DMS53 (cell line): ENCODE measurements at places on chromosomes 6 and 20.
A peak's percentile ranks its signal among the peaks of the same experiment; 100 is the strongest.

GRCh38 chr6:62345962-62346689 lies 60.1 kb upstream of the KHDRBS2 start:
- no peak for DNase-seq

DNA sequence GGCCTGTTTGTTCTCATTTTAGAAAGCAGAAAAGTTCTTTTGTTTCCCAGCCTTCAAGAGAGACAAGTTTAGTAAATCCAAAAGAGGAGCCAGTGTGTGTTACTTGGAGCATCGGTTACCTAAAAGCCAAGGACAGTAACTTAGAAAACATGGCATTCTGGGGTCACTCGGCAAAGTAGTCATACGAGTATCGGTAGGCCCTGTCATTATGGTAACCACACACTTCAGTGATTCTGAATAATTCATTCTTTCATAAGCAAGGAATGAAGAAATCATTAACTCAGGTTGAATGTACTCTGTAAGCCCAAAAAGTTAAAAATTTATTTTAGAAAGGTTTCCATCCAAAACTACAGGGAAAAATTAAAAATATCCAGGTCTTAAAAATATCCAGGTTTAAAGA lies 34.0 kb downstream of the CNKSR3 start:
- DNase-seq, result no peak

DNA sequence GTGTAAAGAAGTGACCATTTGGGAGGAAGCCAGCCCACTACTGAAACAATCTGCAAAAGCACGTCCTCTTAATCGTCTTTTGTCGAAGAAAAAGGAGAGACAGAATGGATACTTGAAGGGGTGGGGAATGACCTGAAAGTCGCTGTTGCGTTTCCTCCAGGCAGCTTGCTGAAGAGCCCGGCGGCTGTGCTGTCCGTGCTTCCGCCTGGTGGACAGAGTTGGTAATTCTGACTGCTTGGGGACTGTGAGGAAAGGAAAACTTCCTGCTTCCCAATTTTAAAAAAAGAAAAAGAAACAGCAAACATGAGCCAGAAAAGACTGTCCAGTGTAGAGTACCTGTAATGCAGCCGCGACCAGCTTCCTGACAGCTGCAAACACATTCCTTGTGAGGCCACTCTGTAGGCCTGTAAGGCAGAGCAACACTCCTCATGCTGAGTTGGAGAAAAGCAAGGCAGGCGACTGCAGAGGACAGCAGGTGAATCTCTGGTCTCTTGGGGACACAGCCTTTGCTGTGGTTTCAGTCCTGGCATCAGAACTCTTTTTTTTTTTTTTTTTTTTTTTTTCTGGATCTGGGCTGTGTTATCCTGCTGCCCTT lies 251.1 kb upstream of the TBX18 start:
- DNase-seq, result peak; percentile 83

DNA sequence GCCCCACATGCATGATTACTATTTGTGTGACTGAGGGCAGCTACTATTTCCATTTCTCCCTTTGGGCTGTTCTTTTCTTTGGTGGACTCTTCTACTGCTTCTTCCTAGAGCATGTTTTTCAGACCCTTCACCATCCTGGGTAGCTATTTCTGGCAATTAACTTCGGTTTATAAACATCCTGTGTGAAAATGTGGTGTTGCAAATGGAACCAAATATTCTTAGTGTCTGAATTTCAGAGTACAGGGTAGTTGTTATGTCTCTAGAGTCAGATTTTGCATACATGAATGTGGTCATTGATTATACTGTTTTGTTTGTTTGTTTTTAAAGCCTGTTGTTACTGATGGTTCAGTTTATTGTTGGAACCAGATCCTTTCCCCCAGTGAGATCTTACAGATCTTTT lies 49.7 kb downstream of the PROKR2 start:
- no peak for DNase-seq

DNA sequence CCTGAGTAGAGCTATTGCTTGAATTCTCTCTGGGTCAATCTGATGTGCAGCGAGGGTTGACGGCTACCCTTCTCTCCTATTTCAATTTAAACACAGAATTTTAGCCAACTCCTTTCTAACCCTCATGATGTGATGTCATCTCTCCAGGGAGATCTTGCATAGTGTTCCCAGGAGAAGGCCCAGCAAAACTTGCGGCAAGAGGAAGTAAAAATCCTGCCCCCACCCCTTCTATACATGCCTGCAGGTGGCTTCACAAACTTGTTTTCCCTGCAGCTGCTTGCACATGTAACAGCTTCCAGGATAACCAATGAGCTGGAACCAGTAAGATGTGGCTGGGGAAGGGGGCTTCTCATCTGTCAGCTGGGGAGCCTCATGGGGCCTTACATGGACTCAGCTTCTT lies 169.3 kb upstream of the CDH4 start:
- DNase-seq, result no peak

- peak; percentile 67 for DNase-seq
Measured at GRCh38 chr6:8085053-8085511, 17.3 kb downstream of the EEF1E1 start.

- peak; percentile 78 for DNase-seq
Measured at GRCh38 chr20:44460795-44461141, 14.9 kb upstream of the TTPAL start.

GRCh38 chr6:3410385-3411360 lies 46.2 kb downstream of the SLC22A23 start:
- DNase-seq, result peak; percentile 75

- DNase-seq, result peak; percentile 17
Measured at GRCh38 chr6:5338177-5338960, 77.1 kb downstream of the FARS2 start.

DNA sequence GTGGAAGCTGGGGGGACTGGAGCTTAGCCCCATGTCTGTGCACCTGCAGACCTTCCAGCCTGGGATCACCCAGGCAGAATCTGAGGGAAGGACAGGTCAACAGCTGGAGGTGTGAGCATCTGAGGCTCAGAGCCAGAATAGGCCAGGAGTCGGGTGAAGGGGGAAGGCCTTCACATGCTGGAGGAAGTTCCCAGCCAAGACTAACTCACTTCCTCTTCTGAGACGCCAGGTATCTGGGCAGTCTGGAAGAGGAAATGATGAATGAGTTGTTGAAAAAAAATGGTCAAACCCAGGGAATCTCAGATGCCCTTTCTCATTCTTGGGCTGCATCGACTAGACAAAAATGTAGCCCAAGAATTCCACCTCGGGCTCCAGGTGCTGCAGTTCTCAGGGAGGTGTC lies 73.6 kb upstream of the TIAM2 start:
- DNase-seq, result no peak

- peak; percentile 21 for DNase-seq
Measured at GRCh38 chr6:20688710-20689500, 154.6 kb downstream of the CDKAL1 start.

DNA sequence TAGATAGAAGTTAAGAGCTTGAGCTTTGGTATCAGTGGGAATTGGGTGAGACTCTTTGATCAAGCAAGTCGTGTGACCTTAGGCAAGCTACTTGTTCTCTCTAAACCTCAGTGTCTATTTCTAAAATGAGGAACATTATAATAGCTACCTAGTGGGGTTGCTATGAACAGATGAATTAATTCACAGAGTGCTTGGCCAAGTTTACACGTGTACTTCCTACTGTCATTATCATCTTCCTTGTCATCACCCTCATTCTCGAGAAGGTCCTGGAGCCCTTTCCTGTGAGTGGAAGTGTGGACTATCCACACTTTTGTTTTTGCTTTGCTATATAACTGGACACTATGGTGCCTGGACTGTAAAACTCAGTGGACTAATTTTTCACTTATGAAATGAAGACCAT lies 64.0 kb downstream of the BCKDHB start:
- DNase-seq, result no peak

GRCh38 chr6:82086944-82087343 lies 160.6 kb downstream of the IBTK start:
- peak; percentile 91 for DNase-seq

- DNase-seq, result peak; percentile 50
Measured at GRCh38 chr6:109447878-109448555, 7.5 kb downstream of the SMPD2 start.

GRCh38 chr20:53623454-53624211 lies 30.0 kb upstream of the ZNF217 start:
- peak; percentile 78 for DNase-seq

- DNase-seq, result no peak
Measured at GRCh38 chr6:157400676-157401075, 19.7 kb downstream of the ZDHHC14 start.

- DNase-seq, result no peak
Measured at GRCh38 chr6:18515767-18516166, 128.6 kb downstream of the RNF144B start.

- no peak for DNase-seq
Measured at GRCh38 chr6:149342525-149342924, 25.0 kb downstream of the TAB2 start.

GRCh38 chr6:31879143-31879542 lies 346 bp upstream of the SLC44A4 start:
- no peak for DNase-seq

DNA sequence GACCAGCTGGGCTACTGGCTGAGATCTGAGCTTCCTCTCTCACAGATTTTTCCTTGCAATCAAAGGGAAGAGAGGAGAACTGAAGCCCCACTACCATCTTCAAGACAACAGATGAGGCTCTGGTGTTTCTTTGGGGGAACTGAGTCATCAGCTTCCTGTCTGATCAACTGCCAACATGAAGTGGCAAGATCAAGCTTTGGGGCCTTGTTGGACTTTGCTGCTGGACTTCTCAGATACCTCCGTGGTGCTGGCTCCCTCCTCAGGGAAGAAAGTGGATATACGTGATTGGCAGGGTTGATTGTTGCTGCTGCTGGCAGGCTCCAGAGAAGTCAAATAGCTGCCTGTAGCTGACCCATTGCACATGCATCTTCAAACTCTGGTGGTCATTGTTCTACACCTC lies 3.6 kb upstream of the TOX2 start:
- peak; percentile 16 for DNase-seq

GRCh38 chr6:2819978-2820377 lies 21.7 kb downstream of the SERPINB1 start:
- no peak for DNase-seq

GRCh38 chr20:62889871-62890270 lies 28.2 kb upstream of the TCFL5 start:
- DNase-seq, result no peak

- DNase-seq, result no peak
Measured at GRCh38 chr6:163489584-163489983, 75.1 kb downstream of the QKI start.

- no peak for DNase-seq
Measured at GRCh38 chr6:7636151-7636550, 46.2 kb downstream of the SNRNP48 start.

DNA sequence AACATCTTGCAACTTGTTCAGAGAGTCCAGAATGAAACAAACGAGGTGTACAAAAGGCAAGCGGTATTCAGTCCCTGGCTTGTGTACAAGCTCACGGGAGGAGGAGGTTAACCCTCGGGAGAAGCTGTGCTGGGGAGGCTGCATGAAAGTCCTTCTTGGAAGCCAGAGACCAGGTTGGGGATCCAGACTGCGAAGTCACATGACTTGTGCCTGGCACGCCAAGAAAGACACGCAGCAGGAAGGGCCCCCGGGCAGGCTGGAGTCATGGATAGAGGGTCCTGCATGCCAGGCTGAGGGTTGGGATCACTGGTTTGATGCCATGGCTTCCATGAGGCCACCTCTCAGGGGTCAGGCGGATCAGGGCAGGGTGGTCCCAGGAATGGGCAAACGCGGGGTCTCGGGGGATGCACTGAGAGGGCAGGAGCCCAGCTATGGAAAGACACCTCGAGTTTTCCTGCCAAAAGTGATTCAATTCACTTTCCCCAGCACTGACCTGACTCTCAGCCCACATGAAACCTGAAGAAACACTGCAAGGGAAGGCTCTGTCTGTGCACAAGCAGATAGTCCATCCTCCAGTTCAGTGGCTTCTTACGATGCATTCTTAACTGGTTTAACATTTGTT lies 79.4 kb downstream of the DLL1 start:
- no peak for DNase-seq

DNA sequence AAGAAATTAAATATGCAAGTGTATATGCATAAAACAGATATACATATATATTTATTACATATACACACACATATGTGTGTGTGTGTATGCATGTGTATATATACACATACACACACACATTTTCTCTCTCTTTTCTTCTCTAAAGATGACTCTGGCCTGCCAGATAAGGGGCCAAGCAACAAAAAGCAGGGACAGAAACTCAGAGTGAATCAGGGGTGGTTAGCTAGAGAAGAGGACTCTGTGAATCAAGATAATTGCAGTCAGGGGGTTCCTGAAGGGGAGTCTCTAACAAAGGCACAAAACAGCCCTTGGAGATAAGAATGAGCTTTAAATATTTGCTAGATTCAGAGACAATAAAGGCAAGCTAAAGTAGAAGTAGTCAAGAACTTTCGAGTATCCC lies 650.5 kb downstream of the UTRN start:
- no peak for DNase-seq

- DNase-seq, result peak; percentile 100
Measured at GRCh38 chr20:3222635-3223600, 13.6 kb downstream of the ITPA start.

GRCh38 chr6:125277838-125278237 lies 23.9 kb downstream of the HDDC2 start:
- no peak for DNase-seq

GRCh38 chr6:25499615-25500235 lies 152.3 kb upstream of the SCGN start:
- no peak for DNase-seq

DNA sequence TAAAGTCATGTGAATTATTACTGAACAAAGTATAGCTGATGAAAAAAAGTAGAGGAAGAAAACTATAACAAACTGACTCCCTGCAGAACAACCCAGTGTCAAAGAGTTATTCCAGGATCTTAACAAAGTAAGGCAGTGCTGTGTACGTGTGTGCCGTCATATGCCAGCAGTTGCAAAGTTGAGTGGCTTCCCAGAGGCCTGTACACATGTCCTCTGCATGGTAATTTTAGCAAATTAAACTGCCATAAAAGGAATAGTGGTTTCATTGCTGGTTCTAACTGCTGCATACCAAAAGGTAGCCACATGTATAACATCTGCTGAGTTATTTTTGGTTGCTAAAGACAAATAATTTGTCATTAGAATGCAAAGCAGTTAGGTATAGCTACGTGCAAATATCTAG lies 44.8 kb downstream of the RIPOR2 start:
- no peak for DNase-seq

DNA sequence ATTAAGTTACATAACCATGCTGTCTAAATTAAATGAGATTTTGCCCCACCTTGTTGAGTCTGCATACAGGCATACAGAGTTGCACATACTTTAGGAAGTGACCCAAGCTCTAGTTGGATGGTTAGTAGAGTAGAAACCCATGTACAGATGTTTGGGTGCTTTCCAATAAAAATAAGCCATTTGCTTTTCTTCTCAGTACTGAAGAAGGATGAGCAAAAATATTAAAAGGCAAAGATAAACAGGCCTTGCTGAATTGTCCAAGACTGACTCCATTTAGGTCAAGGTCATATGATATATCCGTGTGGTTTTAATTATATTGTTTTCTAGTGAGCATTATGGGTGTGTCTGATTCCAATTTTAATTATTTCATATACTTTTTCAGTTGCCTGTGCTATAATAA lies 589.4 kb downstream of the RFPL4B start:
- no peak for DNase-seq
